ENCODE measurements at places on chromosomes 4 and X. TPM values are rescaled to one million over a fixed set of nuclear protein-coding genes. Genes with fewer than 3 reads are reported as not detected.

Gene TGIF2LX
- total RNA-seq = not detected

Gene FGF5
- total RNA-seq = not detected

Gene RTL3
- not detected for total RNA-seq

Gene ARHGEF6
- 97.4 TPM for total RNA-seq

Gene PWWP3B
- not detected for total RNA-seq

Data from T-helper 1 cell treated with Interleukin-12 subunit alpha and Interleukin-12 subunit beta and Interleukin-4 antibody, amounts not matched to agents 30 ng/mL and 1 ng/mL, for 36 hours (primary cell).